ENCODE measurements at places on chromosomes 3 and 15. TPM values are rescaled to one million over a fixed set of nuclear protein-coding genes. Genes with fewer than 3 reads are reported as not detected.

DNA sequence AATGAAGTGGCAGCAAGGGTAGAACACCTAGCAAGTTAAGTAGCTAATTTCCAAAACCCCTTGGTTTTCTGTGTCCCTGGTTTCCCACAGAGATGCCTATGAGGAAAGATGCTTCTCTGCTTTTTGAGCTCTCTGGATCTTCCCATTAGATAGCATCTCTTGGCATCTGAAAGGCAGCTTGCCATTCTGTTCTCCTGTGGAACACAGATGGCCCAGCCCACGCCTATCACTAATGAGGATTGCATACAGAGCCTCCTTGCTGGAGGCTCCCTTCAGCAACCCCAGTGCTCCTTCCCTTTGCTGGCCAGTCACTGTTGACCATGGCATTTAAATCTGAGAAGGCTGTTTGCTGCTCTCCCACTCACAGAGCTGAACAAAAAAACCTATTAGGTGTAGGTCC lies 34.4 kb upstream of the ETV5 start:
- DNase-seq, result no peak

GRCh38 chr3:148309390-148310035 lies 388.2 kb upstream of the AGTR1 start:
- no peak for DNase-seq

DNA sequence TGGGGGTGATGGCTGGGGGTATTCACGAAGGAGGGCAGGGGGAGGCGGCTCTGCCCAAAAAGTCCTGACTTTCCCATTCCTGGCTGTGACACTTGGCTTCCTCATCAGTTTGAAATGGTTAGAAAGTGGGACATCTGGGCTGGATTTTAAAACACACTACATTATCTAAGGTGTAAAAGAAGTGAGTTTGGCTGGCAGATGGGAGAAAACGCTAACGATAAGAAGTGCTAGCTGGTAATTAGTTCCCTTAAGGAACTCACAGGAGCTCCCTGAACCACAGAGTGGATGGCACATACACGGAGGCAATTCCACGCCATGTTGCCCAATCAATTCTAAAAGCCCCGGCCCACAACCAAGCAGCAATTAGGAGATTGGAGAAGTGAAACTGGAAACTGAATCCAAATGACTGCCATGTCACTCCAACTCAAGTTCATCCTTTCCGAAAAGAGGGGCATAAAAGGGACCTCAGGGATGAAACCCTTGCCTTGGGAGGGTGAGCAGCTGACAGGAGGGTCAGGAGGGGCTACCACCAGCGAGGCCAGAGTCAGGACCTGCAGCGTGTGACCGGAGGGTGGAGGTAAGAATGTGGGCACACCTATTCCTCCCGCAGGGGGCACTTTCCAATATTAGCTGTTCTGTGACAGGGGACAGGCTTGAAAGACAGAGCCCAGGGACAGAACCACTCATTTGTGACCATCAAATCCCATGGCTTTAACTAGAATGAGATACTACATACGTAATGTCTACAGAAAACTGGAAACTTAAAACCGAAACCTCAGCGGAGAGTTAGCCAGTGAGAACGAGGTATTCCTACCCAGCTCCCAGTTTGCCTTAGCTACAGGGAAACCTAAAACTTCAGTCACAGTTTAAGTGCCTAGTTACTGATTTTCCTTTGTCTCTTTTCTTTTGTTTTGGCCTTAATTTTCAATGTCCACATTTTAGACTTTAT lies 95.3 kb upstream of the OXTR start:
- DNase-seq, result no peak

DNA sequence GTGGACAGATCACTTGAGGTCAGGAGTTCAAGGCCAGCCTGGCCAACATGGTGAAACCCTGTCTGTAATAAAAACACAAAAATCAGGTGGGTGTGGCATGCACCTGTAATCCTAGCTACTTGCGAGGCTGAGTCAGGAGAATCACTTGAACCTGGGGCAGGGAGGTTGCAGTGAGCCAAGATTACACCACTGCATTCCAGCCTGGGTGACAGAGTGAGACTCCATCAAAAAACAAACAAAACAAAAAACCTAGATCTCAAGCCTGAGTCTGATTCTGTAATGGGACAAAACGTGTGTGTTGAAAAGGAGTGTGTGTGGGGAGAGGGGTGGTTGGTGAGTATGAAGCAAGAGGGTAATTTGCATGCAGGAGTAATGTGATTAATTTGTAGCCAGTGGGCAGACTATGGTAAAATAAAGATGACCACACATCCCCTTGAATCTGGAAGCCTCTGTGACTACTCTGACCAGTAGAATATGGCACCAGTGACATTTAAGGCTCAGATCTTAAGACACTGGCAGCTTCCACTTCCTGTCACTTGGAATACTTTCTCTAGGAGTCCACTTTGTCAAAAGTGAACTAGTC lies 18.4 kb upstream of the OPA1 start:
- no peak for DNase-seq

GRCh38 chr3:56822501-56822900 lies 20.8 kb upstream of the ARHGEF3 start:
- DNase-seq, result no peak

DNA sequence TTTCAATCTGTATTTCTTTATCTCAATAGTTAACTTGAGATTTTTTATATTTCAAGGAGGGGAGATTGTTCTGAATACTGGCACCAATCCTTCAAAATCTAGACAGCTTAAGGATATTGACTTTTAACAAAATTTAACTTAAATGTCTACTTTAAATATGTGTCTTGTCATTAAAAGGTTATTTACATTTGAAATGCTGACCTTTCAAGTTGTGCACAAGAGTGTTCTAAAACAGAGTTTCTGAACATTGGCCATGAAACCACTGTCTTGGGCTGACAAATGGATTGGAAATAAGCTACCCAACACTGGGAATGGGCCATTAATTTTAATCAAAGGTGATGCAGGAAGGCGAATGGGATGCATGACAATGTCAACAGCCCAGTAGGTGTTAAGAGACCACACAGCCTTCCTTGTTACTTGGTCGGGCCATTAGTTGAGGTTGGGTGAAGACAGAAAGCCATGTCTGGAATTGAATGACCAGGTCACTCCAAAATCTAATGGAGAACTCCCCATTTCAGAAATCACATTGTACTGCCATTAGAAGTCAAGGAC lies 128.5 kb downstream of the CDIN1 start:
- DNase-seq, result no peak

- no peak for DNase-seq
Observed at GRCh38 chr15:68815598-68815997, 5.1 kb downstream of the ANP32A start.

DNA sequence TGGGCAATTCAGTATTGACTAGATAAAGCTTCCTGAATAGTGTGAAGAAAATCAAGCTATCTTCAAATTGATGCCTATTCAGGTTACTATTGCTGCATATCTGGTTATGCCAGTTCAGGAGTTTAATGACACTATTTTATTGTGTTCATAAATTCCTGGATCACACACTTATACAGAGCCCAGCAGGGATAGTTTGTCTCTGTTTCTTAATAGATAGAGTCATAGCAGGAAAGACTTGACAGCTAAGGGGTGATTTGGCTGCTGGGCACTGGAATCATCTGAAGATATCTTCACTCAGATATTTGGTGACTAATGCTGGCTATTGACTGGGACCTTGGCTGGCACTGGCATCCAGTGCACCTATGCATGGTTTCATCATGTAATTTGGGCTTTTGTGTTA lies 187.8 kb downstream of the PYDC2 start:
- no peak for DNase-seq

DNA sequence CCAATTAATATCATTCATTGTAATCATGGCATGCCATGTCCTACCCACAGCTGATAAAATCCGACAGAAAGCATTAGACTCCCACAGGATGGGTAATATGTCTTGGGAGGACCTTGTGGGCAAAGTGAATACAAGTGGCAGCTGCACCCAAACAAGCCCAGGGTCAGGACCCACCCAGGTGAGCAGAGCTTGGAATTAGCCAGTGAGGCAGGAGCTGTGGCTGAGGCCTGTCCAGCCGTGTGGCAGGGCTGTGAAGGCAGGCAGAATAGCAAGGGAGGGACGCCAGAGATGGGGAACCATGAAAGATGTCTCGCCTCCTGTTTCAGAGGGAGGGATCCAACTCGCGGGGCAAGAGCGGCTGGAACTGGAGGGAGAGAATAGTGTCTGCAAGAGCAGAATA lies 74.5 kb downstream of the PPCDC start:
- DNase-seq, result no peak

DNA sequence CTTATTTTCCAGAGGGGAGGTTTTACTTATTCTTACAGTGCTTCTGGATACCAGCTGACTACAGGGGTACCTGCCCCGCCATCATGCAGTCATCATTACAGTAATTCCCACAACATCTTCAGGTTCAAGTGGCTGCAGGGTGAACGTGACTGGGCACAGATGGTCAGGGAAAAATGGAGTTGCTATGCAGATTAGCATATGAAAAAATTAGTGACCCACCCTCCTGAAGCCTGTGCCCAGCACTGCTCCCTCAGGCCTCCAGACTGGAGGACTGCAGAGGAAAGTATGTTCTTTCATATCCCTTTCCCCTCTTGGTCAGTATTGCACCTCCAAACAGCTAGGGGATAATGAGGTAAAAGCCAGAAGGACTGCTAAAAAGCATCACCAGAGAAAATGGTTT lies 937.9 kb downstream of the TUSC7 start:
- no peak for DNase-seq

DNA sequence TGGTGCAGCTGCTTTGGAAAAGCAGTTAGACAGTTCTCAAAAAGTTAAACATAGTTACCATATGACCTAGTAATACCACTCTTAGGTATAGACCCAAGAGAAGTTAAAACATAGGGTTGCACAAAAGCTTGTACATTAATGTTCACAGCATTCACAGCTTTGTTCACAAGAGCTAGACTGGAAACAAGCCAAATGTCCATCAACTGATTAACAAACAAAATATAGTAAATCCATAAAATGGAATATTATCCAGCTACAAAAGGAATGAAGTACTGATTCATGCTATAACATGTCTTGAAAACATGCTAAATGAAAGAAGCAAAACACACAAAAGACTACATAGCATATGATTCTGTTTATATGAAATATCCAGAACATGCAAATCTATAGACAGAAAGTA lies 2.8 kb upstream of the COPG1 start:
- DNase-seq, result no peak

- DNase-seq, result no peak
Observed at GRCh38 chr15:81911022-81911971, 134.5 kb downstream of the MEX3B start.

- peak; percentile 80 for DNase-seq
Observed at GRCh38 chr3:157542711-157543500, 39.7 kb upstream of the VEPH1 start.

DNA sequence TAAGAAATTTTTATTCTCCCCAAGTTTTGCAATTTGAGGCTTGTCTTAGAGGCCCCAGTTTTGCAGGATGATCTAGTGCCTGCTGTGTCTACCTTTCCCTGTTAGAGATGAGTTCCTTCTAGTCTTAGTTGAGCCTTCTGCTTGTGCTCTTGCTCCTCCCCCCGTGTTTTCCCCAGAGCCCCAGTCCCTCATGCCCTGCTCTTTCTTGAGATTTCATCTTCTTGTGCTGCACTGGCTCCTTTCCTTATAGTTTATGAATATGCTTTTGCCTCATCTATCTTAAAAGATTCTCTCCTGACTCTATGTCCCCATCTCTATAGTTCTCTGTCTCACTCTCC lies 4.7 kb downstream of the GAP43 start:
- DNase-seq, result no peak

GRCh38 chr3:55482496-55483195 lies 4.5 kb downstream of the WNT5A start:
- DNase-seq, result peak; percentile 61

DNA sequence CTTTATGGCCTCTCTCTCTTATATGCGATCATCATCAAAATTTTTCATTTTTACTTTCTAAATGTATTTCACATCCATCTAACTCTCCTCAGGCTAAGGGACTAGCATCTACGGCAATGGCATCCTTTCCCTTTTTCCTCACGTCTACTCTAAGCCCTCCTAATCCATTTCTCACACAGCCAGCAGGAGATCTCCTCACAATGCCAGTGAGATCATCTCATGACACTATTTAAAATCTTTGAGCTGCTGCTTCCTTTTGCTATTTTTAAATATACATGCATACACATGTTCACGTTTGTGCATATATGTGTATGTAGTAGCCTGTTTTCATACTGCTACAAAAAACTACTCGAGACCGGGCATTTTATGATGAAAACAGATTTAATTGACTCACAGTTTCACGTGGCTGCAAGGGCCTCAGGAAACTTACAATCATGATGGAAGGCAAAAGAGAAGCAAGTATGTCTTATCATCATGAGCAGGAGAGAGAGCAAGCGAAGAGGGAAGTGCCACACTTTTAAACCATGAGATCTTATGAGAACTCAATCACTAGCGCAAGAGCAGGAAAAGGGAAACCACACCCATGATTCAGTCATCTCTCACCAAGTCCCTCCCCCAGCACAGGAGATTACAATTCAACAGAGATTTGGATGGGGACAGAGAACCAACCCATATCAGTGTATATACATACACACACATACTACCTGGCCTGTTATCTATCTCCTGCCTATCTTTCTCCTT lies 599.2 kb upstream of the ROBO1 start:
- DNase-seq, result no peak

DNA sequence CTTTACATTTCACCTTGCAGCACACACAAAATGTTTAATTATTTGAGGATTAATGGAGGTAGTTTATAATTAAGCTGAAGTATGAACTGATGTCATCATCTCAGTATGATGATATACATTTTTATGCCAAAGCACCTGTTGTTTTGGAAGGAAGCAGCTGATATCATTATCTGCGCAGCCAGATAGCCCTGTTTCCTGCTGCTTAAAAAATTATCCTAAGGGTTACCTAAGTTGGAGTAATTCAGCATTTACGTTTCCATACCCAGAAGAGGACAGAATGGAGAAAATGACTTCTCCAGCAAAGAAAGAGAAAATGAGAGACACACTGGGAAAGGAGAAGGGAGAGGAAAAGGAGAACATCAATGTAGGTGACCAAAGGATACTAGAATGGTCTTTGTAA lies 370.3 kb upstream of the PLSCR5 start:
- no peak for DNase-seq

DNA sequence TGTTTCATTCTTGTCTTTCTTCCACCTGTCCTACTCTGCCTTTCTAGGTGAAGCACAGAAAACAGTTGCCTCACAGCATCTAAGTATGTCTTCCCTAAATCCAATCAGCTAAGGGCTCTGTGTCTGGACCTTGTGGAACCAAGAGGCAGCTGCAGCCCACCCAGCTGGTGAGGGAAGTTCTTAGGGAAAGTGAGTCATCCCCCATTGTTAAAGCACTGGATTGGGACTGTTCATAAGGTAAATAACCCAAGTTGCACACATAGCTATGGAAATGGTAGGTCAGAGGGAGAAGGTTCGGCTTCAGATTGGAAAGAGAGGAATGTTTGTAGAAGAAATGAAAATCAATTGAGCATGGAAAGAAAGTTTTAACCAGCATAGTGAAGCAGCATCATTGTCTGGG lies 18.0 kb upstream of the ARNT2 start:
- no peak for DNase-seq

- DNase-seq, result no peak
Observed at GRCh38 chr15:43219929-43220928, 589 bp downstream of the EPB42 start.

Gene GPR156
- 0.34 TPM for total RNA-seq

Gene SLC2A2
- not detected for total RNA-seq

Gene FSIP1
- total RNA-seq, result 0.38 TPM

Gene C2CD4B
- total RNA-seq, result 4.2 TPM

Measured in left lung (tissue), 14 donors.